ENCODE measurements at places on chromosomes 16 and 17. TPM values are rescaled to one million over a fixed set of nuclear protein-coding genes. Genes with fewer than 3 reads are reported as not detected.

GRCh38 chr17:21171970-21172510 is 41.9 kb downstream of the TMEM11 start:
- no peak for DNase-seq

- peak; percentile 39 for DNase-seq
Observed at GRCh38 chr16:65117811-65118448, 3.9 kb downstream of the CDH11 start.

- DNase-seq = peak; percentile 68
Observed at GRCh38 chr17:77375108-77375916, 234.5 kb downstream of the SEC14L1 start.

GRCh38 chr17:51761105-51761504 is 397.4 kb downstream of the CA10 start:
- no peak for DNase-seq

GRCh38 chr17:61815863-61816503 is 47.3 kb downstream of the BRIP1 start:
- DNase-seq = no peak

DNA sequence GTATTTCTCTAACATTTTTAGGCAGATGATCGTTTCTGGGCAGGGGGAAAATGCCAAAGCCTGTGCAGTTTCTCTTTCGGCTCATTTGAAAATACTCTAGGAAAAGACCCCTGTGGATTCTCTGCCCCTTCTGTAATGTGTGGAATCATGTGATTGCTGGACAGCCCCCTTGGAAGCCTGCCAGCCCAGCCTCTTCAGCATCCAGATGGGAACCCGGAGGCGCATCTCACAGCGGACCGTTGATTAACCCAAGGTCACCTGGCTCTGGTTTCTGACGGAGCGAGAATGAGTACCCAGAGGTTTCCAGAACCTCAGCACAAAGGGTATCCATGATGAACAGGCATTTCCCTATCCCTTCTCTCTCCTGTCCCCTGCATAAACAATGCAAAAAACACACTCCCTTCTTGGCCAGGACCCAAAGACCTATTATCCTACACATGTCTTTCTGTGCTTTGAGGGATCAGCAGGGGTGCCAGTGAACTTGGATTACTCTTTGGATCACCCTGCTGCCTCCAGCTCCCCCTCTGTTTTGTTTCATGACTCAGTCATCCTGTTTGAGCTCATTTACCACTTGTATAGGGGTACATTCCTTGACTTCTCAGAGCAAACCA is 957.1 kb upstream of the RBFOX1 start:
- no peak for DNase-seq

DNA sequence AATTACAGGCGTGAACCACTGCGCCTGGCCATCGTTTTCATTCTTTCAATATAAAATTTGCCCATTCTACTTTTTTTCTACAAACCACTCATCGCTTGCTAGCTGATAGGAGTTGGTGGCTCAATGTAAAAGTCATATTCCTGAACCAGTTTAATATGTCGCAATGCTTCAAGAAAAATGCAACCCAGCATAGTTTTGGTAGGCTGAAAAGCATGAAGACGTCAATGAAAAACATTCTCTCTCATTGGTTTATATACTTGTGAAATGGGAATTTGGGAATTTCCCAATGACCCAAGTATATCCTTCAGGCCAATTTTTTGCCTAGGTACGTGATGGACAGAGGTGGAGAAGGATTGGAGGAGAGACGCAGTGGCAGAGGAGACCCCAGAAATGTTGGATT is 26.9 kb downstream of the USP43 start:
- no peak for DNase-seq

DNA sequence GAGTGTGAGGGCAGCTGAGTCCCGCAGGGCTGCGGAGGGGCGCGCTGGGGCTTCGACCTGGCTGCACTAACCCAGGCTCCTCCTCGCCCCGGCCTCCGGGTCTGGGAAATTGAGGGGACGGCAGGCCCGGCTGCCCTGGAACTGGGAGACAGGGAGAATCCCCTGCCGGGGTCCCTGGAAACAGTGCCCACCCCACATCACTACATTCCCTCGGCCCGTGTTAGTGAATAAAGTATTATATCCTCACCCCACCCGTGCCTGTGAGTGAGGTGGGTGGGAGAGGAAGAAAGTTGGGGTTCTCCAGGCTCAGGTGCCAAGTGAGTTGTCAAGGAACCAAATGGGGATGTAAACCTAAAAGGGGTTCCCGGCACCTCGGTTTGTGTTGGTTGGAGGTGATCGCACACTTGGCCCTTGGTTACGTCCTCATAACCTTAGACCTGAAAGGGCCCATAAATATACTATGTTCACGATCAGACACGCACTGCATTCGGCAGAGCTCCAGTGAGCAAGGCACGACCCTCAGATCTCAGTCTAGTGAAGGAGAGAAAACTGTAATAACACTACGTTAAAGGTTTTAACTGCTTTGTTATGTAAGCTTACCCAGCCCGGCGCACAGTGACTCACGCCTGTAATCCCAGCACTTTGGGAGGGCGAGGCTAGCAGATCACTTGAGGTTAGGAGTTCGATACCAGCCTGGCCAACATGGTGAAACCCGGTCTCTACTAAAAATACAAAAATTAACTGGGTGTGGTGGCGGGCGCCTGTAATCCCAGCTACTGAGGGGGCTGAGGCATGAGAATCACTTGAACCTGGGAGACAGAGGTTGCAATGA is 11.2 kb downstream of the ZNF771 start:
- no peak for DNase-seq

GRCh38 chr16:52549011-52549692 is 2.2 kb upstream of the TOX3 start:
- no peak for DNase-seq

- peak; percentile 64 for DNase-seq
Observed at GRCh38 chr16:56673921-56674320, 4.3 kb downstream of the MT1H start.

DNA sequence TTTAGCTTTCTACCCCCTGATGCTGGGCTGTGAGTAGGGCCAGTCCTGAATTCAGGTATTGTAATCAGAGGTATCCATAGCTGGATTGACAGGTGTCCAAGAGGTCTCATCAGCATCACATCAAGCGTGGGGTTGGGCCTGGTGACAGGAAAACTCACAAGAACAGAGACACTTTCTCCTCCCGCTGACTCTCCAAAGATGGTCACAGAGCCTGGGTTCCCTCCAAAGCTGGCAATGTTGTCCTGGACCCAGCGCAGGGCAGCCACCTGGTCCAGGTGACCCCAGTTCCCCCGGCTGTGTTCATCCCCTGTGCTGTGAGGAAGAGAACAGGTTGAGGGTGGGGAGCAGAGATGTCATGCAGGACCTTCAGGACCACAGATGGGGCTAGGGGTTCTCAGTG is 11.7 kb downstream of the CES1 start:
- DNase-seq = no peak

GRCh38 chr17:76327696-76328095 is 19.6 kb upstream of the QRICH2 start:
- no peak for DNase-seq

DNA sequence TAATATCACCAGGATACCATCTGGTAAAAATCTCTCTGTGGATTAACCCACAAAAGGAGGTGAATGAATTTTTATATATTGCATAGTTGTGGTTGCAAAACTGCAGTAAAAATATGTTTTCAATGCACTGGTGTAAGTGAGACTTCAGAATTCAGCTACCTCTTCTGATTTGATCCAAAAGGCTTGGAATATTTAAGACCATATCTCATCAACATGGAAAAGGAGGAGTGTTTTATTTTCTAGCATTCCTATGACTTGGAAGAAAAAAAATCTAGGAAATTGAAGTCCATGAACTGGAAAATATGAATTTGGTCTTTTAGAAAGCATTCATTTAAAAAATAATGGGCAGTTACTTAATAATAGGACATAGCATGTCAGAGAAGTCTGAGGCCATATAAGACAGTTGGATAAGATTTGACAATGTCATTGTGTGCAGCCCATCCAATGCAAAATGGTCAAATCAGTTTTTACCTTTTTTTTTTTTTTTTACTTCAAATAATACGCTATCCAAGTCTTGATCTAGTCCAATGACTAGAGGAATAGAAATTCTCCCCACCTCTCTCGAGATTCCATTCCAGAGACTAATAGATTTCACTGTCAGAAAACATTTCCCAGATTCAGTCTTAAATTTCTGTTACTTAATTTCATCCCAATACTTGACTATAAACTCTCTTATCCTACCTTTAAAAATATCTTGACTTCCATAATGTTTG is 364.9 kb upstream of the PMFBP1 start:
- DNase-seq = no peak

GRCh38 chr17:35432176-35433074 is at the start of gene SLFN12:
SLFN12 (minus strand) TSS chr17:35432500; CDS start chr17:35423028, 9,472 bp downstream.
- peak; percentile 79 for DNase-seq

Gene TOM1L1
- 89.6 TPM for total RNA-seq

Gene HOXB1
- not detected for total RNA-seq

Gene CCL11
- total RNA-seq = not detected

Gene DNAH17
- total RNA-seq = 0.24 TPM
